ENCODE measurements at places on chromosomes 1 and 21.

- no peaks in the 10 kb centered on the region for H3K27me3 ChIP-seq
- peak overlapping the region; percentile 98 for H3K27ac ChIP-seq
- DNase-seq = peak; percentile 100
Measured at GRCh38 chr1:101407505-101408211, 170.8 kb downstream of the S1PR1 start.

GRCh38 chr21:28344985-28345384 lies 647.7 kb downstream of the LTN1 start:
- H3K4me3 ChIP-seq = no peak overlapping the region
- no peaks in the 10 kb centered on the region for H3K27me3 ChIP-seq
- no peaks in the 10 kb centered on the region for H3K36me3 ChIP-seq
- no peak overlapping the region for H3K27ac ChIP-seq
- no peak for DNase-seq
- no peaks in the 10 kb centered on the region for H3K4me1 ChIP-seq

- peak within 1 kb of the TSS; percentile 92 for H3K4me3 ChIP-seq
- H3K4me1 ChIP-seq = peaks cover 7% of the 10 kb centered on the region
- H3K27ac ChIP-seq = peak within 1 kb of the TSS; percentile 24
- no peak for DNase-seq
- H3K27me3 ChIP-seq = no peaks in the 10 kb centered on the region
Measured at GRCh38 chr1:222618001-222618879, at the start of gene MIA3. MIA3 (plus strand) TSS chr1:222618097; CDS start chr1:222618111, 14 bp downstream.

- H3K27me3 ChIP-seq = no peaks in the 10 kb centered on the region
- H3K4me1 ChIP-seq = peaks cover 4% of the 10 kb centered on the region
- no peaks in the 10 kb centered on the region for H3K36me3 ChIP-seq
- no peak overlapping the region for H3K27ac ChIP-seq
- DNase-seq = no peak
- no peak overlapping the region for H3K4me3 ChIP-seq
Measured at GRCh38 chr1:109556563-109556962, 8.1 kb downstream of the GNAI3 start.

- no peaks in the 10 kb centered on the region for H3K27me3 ChIP-seq
- DNase-seq = no peak
- no peaks in the 10 kb centered on the region for H3K36me3 ChIP-seq
- H3K4me3 ChIP-seq = no peak overlapping the region
- no peaks in the 10 kb centered on the region for H3K4me1 ChIP-seq
- no peak overlapping the region for H3K27ac ChIP-seq
Measured at GRCh38 chr1:119883826-119884225, 12.5 kb downstream of the ADAM30 start.

- H3K27me3 ChIP-seq = no peaks in the 10 kb centered on the region
- no peaks in the 10 kb centered on the region for H3K4me1 ChIP-seq
- H3K36me3 ChIP-seq = no peaks in the 10 kb centered on the region
- no peak overlapping the region for H3K27ac ChIP-seq
- no peak overlapping the region for H3K4me3 ChIP-seq
Measured at GRCh38 chr1:222547260-222547614, 667 bp downstream of the HHIPL2 start.

GRCh38 chr1:23867542-23867894 lies 572 bp downstream of the FUCA1 start:
- H3K4me1 ChIP-seq = peaks cover 10% of the 10 kb centered on the region
- peak overlapping the region; percentile 63 for H3K27ac ChIP-seq
- DNase-seq = no peak

- H3K4me1 ChIP-seq = no peaks in the 10 kb centered on the region
- H3K4me3 ChIP-seq = no peak overlapping the region
- H3K36me3 ChIP-seq = no peaks in the 10 kb centered on the region
- no peak overlapping the region for H3K27ac ChIP-seq
- H3K27me3 ChIP-seq = no peaks in the 10 kb centered on the region
Measured at GRCh38 chr1:38898653-38899230, 17.4 kb upstream of the GJA9 start.

- H3K4me1 ChIP-seq = no peaks in the 10 kb centered on the region
- no peak overlapping the region for H3K27ac ChIP-seq
- H3K36me3 ChIP-seq = no peaks in the 10 kb centered on the region
- H3K27me3 ChIP-seq = no peaks in the 10 kb centered on the region
- H3K4me3 ChIP-seq = no peak overlapping the region
- no peak for DNase-seq
Measured at GRCh38 chr21:31064803-31065202, 26.5 kb upstream of the KRTAP19-8 start.

DNA sequence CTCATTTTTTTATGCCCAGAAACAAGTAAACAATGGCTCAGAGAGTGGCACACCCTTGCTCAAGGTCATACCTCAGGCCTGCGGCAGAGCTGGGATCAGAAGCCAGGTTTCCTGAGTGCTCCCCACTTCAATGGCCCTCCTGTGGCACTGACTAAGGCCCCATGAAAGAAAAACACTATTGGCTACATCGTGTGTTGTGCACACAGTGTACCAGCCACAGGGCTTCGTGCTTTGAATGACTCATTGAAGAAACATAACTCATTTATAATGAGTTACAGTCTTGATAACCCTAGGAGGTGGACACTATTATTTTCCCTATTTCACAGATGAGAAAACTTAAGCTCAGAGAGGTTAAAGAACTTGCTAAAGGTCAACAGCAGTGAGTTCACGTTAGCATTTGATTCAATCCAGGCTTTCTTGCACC lies 91.2 kb downstream of the TRABD2B start:
- peaks cover 2% of the 10 kb centered on the region for H3K27me3 ChIP-seq
- DNase-seq = no peak
- H3K27ac ChIP-seq = no peak overlapping the region
- no peaks in the 10 kb centered on the region for H3K4me1 ChIP-seq

- no peak within 1 kb of the TSS for H3K4me3 ChIP-seq
- 0 out of 2 replicates have a peak, but pooled peaks cover 1% of the 10 kb centered on the region for H3K27me3 ChIP-seq
- no peak for DNase-seq
- H3K27ac ChIP-seq = no peak within 1 kb of the TSS
Measured at GRCh38 chr1:16073490-16074119, at the start of gene FAM131C. FAM131C (minus strand) TSS chr1:16073651; CDS start chr1:16073442, 209 bp downstream.

- H3K4me1 ChIP-seq = peaks cover 19% of the 10 kb centered on the region
- H3K27me3 ChIP-seq = no peaks in the 10 kb centered on the region
- H3K4me3 ChIP-seq = peak overlapping the region; percentile 74
- peak overlapping the region; percentile 90 for H3K27ac ChIP-seq
Measured at GRCh38 chr1:161119092-161119903, 1.4 kb downstream of the NIT1 start.

DNA sequence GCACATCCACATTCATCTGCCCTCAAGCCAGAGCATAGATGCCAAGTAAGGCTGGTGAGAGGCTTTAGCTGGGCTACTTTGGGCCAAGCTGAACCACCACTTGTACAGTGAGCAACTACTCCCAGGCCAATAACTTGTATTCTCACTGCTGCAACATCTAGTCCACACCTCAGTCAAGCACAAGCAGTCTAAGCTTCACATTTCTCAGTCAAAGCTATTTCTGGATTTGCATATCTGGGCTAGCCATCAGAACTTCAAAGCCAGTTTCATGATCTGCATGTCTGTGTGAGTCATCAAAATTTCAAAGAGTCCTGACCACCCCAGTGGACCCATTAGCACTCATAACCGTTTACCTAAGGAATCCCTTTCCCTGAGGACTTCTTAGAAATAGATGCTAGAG lies 77.7 kb upstream of the DIRAS3 start:
- no peak overlapping the region for H3K27ac ChIP-seq
- H3K4me3 ChIP-seq = no peak overlapping the region
- no peaks in the 10 kb centered on the region for H3K27me3 ChIP-seq
- DNase-seq = peak; percentile 5
- no peaks in the 10 kb centered on the region for H3K4me1 ChIP-seq
- H3K36me3 ChIP-seq = no peaks in the 10 kb centered on the region

- no peak for DNase-seq
- no peak overlapping the region for H3K4me3 ChIP-seq
- no peaks in the 10 kb centered on the region for H3K27me3 ChIP-seq
- no peak overlapping the region for H3K27ac ChIP-seq
- no peaks in the 10 kb centered on the region for H3K36me3 ChIP-seq
- H3K4me1 ChIP-seq = no peaks in the 10 kb centered on the region
Measured at GRCh38 chr1:209249785-209250440, 333.6 kb upstream of the CAMK1G start.
